ENCODE measurements at places on chromosomes 7 and 10.
A peak's percentile ranks its signal among the peaks of the same experiment; 100 is the strongest.

DNA sequence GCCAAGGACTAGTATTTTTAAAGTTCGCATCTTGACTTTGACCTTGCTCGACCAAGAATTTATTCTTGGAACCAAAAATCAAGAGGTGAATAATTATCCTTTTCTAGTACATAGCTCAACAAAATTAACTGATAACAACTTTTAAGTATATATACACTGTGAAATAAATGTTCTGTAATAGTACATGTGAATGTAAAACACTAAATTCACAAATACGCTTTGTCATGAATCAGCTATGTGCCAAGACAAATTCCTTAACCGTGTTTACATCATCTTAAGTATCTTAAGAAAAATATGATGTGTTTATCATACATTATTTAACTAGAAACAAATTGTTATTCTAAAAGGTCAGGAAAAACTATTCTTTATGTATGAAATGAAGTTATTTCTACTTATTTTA, 83.3 kb downstream of the CUL2 start:
- DNase-seq, result no peak

GRCh38 chr7:151877911-151878835, 1.3 kb upstream of the PRKAG2 start:
- DNase-seq, result no peak

DNA sequence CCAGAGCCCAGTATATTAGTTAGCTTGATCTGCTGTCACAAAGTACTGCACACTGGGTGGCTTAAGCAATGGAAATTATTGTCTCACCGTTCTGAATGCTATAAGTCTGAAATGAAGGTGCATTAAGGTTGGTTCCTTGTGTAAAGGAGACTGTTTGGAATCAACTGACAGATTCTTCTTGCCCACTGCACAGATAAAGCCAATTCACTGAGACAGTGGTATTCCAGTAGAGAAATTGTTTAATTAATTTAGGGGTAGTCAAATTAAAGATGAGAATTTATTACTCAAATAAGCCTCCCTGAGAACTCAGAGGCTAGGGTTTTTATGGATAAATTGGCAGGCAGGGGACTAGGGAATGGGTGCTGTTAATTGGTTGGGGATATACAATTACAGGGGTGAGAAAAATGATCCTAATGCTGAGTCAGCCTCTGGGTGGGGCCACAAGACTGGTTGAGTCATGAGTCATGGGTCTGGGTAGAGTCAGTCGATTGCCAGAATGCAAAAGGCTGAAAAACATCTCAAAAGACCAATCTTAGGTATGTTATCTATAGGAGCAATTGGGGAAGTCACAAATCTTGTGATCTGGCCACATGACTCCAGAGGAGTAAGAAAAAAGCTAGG, 23.5 kb upstream of the SAMD9L start:
- peak; percentile 29 for DNase-seq

DNA sequence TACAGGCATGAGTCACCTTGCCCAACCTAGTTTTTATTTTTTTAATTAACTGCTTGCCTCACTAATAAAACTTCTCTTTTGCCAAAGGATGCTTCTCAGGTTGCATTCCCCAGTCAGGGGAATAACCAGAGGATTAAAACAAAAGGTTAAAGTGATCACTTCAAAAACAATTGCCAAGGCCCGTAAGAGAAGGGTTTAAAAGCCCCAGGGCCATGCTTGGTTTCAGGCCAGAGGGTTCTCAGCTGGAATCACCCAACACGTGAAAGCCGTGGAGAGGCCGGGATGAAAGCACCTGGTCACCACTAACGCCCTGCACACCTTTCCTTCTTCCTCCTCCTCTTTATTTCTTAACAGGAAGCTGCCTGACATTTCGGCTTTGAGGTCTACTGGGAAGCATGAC, 587.5 kb downstream of the PTPRN2 start:
- no peak for DNase-seq

GRCh38 chr10:97006364-97006763, 174.3 kb downstream of the LCOR start:
- DNase-seq, result no peak

GRCh38 chr7:14761510-14762296, 140.8 kb downstream of the DGKB start:
- DNase-seq, result peak; percentile 88
